Activated CD8-positive, alpha-beta memory T cell treated with anti-CD3 and anti-CD28 coated beads for 1 hour (primary cell): ENCODE measurements at places on chromosomes 1 and 21.

GRCh38 chr1:229325853-229326487 lies 16.9 kb downstream of the CCSAP start:
- DNase-seq: no peak

GRCh38 chr1:38088366-38088765 lies 41.8 kb upstream of the POU3F1 start:
- no peak for DNase-seq

DNA sequence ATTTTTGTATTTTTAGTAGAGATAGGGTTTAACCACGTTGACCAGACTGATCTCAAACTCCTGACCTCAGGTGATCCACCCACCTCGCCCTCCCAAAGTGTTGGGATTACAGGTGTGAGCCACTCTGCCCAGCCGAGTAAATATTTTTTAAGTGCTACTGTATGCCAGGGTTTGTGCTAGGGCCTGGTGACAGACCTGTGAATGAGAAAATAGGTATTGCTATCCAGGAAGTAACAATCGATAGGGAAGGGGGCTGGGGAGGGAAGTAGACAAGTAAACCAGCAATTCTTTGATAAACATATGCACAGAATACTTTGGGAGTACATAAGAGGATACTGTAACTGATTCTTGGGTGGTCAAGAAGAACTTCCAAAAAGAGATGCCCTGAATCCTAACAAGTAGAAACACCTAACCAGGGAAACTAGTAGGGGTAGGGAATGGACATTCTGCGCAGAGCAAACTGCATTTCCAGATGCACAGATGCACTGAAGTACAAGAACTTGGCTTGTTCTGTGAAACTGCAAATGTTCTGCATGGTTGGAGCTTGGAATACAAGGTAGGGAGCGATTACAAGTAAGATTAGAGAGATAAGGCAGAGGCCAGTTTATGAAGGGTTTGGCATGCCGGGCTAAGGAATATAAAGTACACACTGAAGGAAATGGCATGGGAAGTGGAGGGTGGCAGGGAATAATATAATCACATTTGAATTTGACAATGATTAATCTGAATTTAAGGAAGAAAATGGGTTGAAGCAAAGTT lies 19.0 kb upstream of the DOCK7 start:
- DNase-seq: no peak

- no peak for DNase-seq
Measured at GRCh38 chr1:200400556-200400955, 9.3 kb downstream of the ZNF281 start.

DNA sequence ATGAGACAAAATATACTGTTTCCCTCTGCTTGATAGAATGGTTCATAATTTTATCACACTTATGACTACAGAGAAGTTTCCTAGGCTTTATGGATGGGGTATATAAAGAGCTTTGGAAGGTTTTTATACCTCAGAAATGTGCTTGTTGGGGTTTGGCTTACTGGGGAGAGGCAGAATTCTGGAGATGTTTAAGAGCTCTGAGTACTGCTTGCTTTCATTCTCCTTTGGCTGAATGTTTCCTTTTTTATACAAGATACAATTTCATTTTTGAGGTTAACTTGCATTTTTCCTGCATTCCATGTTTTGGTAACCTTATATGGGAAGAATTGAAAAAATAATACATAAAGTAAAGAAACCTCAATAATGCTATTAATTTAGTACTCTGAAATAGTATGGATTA lies 157.7 kb upstream of the COL11A1 start:
- no peak for DNase-seq

GRCh38 chr21:29230551-29231261 lies 68.0 kb upstream of the BACH1 start:
- DNase-seq: no peak

GRCh38 chr1:43306688-43307457 lies 6.1 kb downstream of the TIE1 start:
- DNase-seq: no peak

- no peak for DNase-seq
Measured at GRCh38 chr1:153291514-153291913, 21.2 kb downstream of the PGLYRP3 start.

GRCh38 chr21:37463083-37463801 lies 96.7 kb downstream of the DYRK1A start:
- no peak for DNase-seq
